Bone marrow (tissue), 2 donors: ENCODE measurements at places on chromosomes 13 and 19.

DNA sequence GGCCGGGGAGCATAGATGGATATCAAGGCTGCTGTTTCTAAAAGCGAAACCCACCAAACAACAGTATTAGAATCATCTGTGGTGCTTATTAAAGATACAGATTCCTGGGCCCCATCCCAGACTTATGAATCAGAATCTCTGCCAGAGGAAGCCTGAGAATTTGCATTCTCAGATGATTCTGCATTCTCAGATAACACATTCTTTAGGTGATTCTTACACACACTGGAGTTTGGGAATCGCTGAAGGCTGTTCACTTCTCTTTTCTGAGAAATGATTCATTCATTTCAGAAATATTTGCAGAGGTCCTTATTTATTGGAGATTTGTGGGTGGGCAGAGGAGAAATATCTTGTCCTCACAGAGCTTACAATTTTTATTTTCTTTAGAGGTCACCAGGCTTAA lies 24.4 kb downstream of the ALOX5AP start:
- DNase-seq = no peak

DNA sequence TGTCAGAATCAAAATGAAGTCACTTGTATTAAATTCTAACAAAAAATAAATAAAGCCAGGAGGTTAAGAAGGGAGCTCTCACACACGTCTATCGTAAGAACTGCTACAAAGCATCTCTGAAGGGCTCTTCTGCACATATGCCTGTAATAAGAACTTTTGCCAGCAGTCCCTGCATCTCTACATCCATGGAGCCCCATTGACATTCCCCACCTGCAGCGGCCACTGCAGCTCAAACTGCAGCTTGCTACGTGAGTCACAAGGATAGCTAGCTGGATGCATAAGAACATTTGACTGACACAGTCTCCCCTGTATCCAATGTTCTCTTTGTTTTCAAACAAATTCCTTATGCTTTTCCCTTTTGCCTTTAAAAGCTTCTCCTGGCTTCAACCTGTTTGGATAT lies 68.3 kb downstream of the DNAJC3 start:
- no peak for DNase-seq

- no peak for DNase-seq
Observed at GRCh38 chr19:51706885-51707284, 13.8 kb downstream of the SPACA6 start.

DNA sequence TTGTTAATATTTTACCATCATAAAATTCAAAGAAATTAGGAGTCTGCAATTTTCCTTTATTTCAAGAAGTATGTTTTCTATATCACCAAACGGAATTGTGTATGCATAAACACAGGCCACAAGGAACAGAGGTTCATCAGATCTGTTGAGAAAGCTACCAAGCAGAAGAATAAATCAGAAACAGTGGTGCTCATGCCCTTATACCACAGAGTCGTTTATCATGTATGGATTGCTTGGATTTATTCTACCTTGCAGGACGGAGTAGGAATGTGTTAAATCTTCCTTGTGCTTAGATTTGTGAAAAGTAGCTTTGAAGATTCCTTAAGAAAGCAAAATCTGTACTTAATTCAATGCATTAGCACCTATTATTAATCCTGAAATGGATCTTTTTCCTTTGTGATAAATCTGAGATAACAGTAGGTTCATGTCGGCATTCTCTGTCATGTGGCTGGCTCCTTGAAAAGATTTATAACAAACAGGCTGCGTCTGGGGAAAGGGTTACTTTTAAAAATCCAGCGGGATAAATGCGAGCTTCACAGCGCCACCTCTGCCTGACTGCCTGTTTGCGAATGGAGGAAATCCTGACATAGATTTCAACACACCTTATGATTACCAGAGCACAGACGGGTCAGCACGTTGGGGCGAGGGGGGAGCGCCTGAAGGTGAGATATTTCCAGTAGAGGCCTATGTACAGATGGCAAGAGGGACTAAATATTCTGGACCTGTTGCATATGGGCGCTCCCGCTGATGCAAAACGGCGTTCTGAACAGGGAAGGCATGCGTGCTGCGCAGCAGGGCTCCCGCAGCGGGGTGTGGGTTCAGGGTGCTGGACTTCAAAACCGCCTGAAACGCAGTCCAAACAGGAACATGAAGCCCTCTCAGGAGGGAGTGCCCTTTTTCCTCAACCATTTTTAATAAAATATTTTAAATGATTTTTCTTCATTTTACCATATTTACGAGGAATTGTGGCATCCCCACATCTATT lies 445.5 kb upstream of the SGCG start:
- DNase-seq = no peak

DNA sequence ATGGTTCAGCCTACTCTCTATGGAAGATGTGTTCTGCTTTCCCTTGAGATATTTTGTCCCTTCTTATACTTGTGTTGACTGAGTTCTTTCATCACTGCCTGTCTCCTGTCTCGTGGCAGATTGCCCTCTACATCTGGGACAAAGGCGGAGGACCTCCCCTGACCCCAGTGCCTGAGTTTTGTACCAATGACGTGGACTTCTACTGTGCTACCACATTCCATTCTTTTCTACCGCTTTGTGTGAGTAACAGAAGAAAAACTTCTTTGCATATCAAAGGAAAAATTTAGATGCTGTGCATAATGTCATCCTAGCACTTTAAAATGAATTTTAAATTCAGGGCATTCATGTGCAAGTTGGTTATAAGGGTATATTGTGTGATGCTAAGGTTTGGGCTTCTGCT lies 74.6 kb downstream of the B3GLCT start:
- DNase-seq = no peak

DNA sequence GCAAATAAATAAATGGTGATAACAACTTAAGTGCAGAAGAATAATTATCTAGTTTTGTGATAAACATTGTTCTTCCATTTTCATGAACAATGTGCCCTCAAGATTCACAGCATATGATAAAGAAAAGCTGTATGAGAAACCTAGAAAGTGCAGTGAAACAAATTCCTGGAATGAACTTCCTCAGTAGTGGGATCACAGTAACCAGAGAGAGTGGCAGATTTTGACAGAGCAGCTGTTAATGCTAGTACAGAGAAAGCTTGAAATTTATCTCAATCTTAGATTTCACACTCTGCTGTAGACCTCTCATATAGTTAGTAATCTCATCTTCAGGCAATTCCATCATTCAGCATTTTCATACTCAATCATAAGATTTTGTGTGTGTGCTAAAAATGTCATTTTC lies 664.9 kb downstream of the PCDH9 start:
- DNase-seq = no peak

GRCh38 chr13:111469916-111470506 lies 149.6 kb downstream of the TEX29 start:
- no peak for DNase-seq

GRCh38 chr13:44407891-44408290 lies 34.3 kb downstream of the SERP2 start:
- DNase-seq = no peak
